ENCODE measurements at places on chromosomes 12 and 14. TPM values are rescaled to one million over a fixed set of nuclear protein-coding genes. Genes with fewer than 3 reads are reported as not detected.

Gene SSTR1
- total RNA-seq, result 0.42 TPM

Gene CLEC1B
- total RNA-seq, result not detected

DNA sequence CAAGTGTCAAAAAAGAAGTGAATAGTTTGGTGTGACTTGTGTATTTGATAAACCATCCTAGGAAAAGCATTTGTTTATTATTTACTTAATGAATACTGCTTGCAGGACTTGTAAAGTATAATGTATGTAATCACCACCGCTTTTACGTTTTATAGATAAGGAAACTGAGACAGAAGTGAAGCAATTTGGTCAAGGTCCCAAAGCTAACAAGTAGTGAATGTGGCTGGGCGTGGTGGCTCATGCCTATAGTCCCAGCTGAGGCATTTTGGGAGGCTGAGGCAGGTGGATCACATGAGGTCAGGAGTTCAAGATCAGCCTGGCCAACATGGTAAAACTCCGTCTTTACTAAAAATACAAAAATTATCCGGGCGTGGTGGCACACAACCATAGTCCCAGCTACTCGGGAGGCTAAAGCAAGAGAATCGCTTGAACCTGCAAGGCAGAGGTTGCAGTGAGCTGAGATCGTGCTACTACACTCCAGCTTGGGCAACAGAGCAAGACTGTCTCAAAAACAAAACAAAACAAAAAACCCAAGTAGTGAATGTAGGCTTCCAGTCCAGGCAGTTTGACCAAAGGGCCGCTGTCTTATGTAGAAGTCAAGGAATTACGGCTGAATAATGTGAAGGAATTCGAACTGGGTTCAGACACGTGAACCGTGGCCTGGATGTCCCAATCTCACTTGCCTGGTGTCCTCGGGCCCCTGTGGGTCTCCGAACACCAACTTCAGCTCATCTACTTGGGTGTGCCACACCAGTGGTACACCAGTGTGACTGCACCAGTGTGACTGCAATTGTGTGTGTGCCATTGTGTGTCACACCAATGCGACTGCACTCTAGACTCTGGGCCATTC, 88.3 kb upstream of the MED13L start:
- DNase-seq, result no peak

- DNase-seq, result no peak
Measured at GRCh38 chr14:54446161-54446693, 5.1 kb upstream of the CNIH1 start.

Gene GLS2
- total RNA-seq, result not detected

- peak; percentile 24 for DNase-seq
Measured at GRCh38 chr12:107921062-107921461, 146.6 kb downstream of the ASCL4 start.

Gene ADSS1
- total RNA-seq, result 6.2 TPM

Gene KLHDC1
- total RNA-seq, result 7.7 TPM

DNA sequence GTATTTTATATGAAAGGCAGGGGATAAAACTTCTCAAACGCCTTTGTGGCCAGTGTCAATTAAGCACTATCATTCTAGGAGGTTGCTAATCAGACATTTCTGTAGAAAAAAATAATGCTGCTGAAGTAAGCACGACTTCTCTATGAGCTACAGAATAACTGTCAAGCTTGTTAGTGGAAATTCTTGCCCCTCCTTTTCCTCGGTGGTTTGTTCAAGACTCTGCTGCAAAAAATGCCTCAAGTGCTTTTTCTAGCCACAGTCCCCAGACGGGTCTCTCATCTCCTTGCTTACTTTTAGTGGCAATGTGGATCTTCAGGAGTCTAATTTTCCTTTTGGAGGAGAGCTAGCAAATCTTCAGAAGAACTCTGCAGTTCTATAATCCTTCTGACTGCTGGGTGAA, 452.0 kb downstream of the FUT8 start:
- DNase-seq, result no peak
